ENCODE measurements at places on chromosomes 7 and 10. TPM values are rescaled to one million over a fixed set of nuclear protein-coding genes. Genes with fewer than 3 reads are reported as not detected.

GRCh38 chr10:1368842-1369171 lies 312.6 kb downstream of the WDR37 start:
- no peaks in the 10 kb centered on the region for H3K36me3 ChIP-seq
- H3K4me3 ChIP-seq = no peak overlapping the region
- DNase-seq = no peak

GRCh38 chr10:1189166-1190051 lies 133.2 kb downstream of the WDR37 start:
- H3K36me3 ChIP-seq = no peaks in the 10 kb centered on the region
- no peak for DNase-seq
- no peaks in the 10 kb centered on the region for H3K27me3 ChIP-seq
- no peak overlapping the region for H3K27ac ChIP-seq
- H3K4me3 ChIP-seq = no peak overlapping the region
- H3K4me1 ChIP-seq = no peaks in the 10 kb centered on the region

GRCh38 chr10:45447416-45447815 lies 73.4 kb downstream of the ALOX5 start:
- no peaks in the 10 kb centered on the region for H3K27me3 ChIP-seq
- no peak overlapping the region for H3K27ac ChIP-seq
- no peaks in the 10 kb centered on the region for H3K36me3 ChIP-seq
- no peaks in the 10 kb centered on the region for H3K4me1 ChIP-seq

DNA sequence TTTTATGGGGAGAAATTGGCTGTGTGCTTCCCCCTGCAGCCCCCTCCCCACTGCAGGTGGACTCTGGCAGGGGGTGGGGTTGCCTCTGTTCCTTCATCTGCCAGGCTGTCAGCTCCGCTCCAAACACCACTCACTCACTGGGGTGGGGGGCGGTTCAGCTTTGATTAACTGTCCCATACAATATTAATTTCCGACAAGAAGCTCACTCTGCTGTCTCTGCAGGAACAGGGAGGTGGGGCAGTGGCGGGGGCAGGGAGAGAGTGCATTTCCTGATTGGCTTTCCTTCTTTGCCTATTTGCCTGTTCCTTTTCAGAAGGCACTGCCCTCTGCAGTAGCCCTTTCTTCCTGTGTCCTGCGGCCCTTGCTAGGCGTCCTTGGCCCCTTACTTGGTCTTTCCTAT lies 500.8 kb downstream of the PLXNA4 start:
- no peak for DNase-seq
- no peak overlapping the region for H3K4me3 ChIP-seq
- H3K36me3 ChIP-seq = no peaks in the 10 kb centered on the region
- peaks cover 1% of the 10 kb centered on the region for H3K4me1 ChIP-seq
- H3K27ac ChIP-seq = no peak overlapping the region

- peaks cover 8% of the 10 kb centered on the region for H3K4me1 ChIP-seq
- no peak overlapping the region for H3K27ac ChIP-seq
- no peaks in the 10 kb centered on the region for H3K27me3 ChIP-seq
- DNase-seq = no peak
- no peak overlapping the region for H3K4me3 ChIP-seq
Observed at GRCh38 chr10:80141696-80142460, 9.3 kb downstream of the PLAC9 start.

Gene SPDYE8
- not detected for total RNA-seq

All from ovary (tissue), 10 donors.